ENCODE measurements at places on chromosomes 5 and 9.

DNA sequence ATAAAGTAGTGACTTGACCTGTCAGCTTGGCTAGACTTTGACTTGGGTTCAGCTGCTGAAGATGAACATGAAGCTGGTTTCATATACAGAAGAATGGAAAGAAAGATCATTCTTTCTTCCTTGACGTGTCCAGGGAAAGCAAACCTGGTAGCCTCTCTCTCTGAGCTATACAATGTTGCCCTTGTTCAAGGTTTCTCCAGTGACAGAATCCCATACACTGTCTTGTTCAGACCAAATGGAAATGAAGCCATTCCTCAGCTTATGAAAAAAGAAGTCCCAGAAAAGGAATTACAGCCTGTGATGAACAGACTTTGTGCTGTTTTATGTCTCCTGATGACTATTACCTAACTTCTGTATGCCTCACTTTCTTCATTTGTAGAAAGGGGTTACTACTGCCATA is 349.8 kb upstream of the KLF4 start:
- DNase-seq = no peak

- DNase-seq = no peak
Measured at GRCh38 chr9:121634329-121635261, 16.8 kb upstream of the DAB2IP start.

DNA sequence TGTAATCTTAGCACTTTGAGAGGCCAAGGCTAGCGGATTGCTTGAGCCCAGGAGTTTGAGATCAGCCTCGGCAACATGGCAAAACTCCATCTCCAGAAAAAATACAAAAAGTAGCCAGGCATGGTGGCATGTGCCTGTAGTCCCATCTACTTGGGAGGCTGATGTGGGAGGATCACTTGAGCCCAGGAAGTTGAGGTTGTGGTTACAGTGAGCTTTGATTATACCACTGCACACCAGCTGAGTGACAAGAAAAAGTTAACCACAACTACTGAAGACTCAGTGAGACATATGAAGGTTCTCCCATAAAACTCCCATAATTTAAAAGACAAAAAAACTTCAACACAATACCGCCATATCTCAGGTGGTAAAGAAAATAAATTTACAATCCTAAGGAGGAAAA is 98.0 kb downstream of the NR6A1 start:
- DNase-seq = no peak

DNA sequence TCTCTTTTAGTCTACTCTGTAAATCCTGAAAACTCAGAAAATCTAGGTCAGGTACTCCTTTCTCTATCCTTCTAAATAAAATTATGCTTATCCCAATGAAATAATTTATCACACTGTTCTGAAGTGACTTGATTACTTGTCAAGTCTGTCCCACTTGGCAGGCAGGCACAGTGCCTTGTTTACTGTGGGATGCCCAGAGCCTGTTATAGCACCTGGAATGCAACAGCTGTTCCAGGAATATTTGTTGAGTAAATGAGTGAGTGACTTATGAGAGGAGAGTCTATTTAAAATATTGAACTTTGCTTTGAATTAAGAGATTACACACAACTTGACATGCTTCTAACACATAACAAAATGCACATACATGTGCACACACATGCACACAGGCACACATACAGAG is 130.0 kb downstream of the MPDZ start:
- no peak for DNase-seq

DNA sequence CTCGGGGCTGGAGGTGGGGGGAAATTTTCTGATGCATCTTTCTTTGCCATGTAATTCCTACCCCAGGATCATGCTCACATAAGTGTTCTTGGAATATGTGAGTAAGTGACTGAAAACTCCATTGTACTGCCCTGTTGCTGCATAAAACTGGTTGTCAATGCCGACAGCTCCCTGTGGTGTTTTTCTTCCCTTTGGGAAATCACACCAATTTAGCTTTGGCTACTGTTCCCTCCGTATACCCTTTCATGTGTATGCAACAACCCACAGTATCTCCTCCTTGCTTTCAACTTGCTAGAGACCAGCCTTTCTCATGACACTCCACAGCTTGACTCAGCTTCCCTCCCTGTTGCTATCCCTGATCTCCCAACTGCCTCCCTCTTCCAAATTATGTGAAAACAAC is 240.6 kb downstream of the TRIM32 start:
- no peak for DNase-seq

DNA sequence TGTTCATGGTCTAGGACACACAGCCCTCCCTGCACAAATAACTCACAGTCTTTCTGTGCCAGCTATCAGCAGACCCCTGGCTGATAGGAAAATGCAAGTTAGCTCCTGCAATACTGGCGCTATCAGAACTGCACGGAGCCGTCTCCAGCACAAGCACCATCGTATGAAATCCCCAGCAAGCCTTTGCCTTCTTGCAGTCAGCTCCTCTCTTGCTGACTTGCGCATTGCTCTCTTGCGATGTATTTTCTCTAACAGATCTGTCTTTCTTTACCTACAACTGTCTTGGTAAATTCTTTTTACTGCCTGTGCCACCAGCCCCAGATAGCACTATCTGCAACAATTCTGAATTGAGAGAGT is 25.1 kb upstream of the UGCG start:
- DNase-seq = no peak

- no peak for DNase-seq
Measured at GRCh38 chr9:99235926-99236634, 14.0 kb downstream of the SEC61B start.

- DNase-seq = no peak
Measured at GRCh38 chr9:130970855-130971254, 31.8 kb upstream of the FIBCD1 start.

DNA sequence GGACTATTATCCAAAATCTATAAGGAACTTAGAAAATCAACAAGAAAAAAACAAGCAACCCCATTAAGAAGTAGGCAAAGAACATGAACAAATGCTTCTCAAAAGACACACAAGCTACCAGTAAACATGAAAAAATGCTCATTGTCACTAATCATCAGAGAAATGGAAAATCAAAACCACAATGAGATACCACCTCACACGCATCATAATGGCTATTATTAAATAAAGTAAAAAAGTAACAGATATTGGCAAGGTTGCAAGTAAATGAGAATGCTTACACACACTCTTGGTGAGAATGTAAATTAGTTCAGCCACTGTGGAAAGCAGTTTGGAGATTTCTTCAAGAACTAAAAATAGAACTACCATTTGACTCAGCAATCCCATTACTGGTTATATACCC is 167.0 kb upstream of the DMRTA1 start:
- DNase-seq = no peak

DNA sequence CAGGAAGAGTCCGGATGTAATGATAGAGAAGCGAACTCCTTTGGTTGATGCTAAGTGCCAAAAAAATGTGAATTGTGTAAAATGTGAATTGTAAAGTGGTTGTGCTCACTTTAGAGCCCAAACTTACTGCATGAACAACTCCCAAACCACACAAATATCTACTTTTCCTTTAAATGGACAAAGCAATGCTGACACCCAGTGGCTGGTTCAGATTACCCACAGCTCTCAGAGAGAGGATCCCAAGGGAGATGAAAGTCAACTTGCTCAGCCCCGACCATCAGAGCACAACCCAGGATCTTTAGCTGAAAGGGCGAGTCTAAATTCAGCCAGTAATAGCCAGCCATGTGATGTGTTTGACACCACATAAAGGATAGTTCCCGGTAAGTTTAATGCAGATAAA is 133.7 kb downstream of the NMUR2 start:
- no peak for DNase-seq

DNA sequence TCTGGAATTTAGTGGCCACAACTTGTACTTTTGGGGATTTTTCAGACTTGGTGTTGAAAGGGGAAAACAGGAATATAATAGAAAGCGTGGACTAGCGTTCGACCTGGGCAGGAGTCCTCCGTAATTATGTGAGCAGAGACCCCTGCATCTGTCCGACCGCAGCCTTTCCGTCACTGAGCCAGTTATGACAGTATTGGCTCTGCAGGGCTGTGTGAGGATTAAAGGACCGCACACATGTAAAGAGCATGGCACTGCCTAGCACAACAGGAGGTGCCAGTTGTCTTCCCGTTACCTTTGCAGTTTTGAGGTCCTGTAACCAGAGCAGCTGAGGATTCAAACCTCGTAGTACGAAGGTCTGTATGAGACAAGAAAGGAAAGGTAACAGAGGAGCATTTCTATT is 1.2 kb downstream of the B4GALT7 start:
- no peak for DNase-seq

- DNase-seq = no peak
Measured at GRCh38 chr5:78622302-78622971, 26.1 kb downstream of the LHFPL2 start.

GRCh38 chr9:137784046-137784445 is 93.5 kb upstream of the CACNA1B start:
- DNase-seq = no peak

- no peak for DNase-seq
Measured at GRCh38 chr5:153746440-153746839, 256.0 kb downstream of the GRIA1 start.

DNA sequence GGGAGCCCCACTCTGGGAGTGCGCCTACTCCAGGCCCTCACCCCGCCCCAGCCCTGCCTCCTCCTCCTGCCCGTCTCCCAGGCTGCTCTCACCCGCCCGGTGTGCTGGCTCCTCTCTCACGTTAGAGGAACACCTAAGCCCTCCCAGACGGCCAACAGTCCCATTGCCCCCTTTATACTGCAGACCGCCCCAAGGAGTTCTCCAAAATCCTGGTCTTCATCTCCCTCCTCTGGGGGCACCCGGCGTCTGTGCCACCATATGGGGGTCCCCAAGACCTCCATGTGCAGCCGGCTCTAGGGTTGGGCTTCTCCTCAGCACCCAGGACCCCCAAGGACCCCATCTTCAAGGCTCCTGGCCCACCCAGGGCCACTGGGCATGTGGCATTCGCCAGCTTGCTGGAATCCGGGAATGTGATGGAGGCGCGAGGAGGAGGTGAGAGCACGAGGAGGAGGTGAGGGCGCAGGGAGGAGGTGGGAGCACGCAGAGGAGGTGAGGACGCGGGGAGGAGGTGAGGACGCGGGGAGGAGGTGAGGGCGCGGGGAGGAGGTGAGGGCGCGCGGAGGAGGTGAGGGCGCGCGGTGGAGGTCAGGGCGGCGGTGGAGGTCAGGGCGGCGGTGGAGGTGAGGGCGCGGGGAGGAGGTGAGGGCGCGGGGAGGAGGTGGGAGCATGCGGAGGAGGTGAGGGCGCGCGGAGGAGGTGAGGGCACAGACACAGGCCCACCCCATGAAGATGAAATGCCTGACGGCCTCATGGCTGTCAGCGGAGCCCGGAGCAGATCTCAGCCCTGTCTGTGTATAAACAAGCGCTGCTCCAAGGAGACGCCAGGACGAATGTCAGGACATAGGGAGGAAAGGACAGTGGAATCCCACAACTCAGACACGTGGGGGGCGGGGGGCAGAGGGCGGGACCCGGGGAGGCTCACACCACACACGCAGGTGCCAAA is 41.2 kb downstream of the EXD3 start:
- DNase-seq = no peak

- peak; percentile 81 for DNase-seq
Measured at GRCh38 chr5:74040065-74040551, 414.1 kb downstream of the ARHGEF28 start.

GRCh38 chr5:93891491-93892480 is 150.4 kb upstream of the POU5F2 start:
- DNase-seq = no peak

GRCh38 chr5:178324481-178325310 is 92.1 kb upstream of the PHYKPL start:
- no peak for DNase-seq

DNA sequence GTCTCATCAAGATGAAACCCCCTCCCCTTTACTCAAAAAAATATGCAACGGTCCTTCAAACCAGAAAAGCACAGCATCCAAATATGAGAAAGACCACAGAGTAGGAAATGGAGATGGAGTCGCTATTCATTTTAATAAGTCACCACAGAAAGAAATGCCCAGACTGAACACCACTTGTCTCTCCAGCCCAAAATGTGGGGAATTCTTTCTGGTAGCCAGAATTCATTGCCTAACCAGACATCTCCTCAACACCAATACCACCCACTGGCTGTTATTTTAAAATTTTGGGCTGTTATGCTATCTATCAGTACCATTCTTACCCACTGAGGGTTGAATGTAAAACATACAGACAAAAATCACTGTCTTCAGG is 100.1 kb downstream of the SUSD1 start:
- peak; percentile 71 for DNase-seq

GRCh38 chr9:26361010-26361409 is 531.6 kb downstream of the CAAP1 start:
- DNase-seq = no peak

GRCh38 chr5:32572778-32573480 is 12.4 kb upstream of the SUB1 start:
- DNase-seq = no peak

DNA sequence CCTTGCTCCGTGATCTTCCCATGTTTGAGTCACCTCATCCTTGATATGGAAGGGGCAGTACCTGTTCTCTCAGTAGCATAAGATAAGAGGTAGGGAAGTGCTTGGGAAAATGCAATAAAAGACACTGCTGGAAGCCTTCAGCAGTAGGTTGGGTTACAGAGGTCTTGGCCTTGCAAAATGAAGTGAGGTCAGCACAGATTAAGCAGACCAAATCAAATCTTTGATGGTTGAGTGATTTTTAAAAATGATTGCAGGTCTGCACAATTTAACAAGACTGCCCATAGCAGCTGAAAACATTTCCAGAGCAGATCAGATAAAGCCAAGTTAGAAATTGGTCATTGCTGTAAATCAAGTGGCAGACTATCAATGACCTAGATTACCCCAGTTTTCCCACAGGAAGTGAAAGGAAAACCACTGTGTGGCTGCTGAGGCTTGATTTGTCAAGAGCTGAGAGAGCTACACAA is 32.9 kb downstream of the PALM2AKAP2 start:
- DNase-seq = no peak

DNA sequence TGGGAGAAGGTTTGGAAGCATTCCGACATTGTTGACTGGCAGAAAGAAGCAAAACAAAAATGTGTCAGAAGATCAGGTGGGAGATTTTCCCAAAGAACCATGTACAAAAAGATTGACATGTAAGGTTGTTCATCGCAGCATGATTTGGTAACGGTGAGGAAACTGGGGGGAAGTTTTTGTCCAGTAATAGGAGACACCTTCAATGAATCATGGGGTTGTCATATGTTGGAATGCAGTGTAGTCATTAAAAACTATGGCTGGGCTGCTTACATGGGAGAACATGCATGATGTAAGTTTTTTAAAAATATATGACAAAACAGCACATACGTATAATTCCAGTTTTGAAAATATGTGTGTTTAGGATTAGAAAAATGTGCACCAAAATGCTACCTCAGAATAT is 50.5 kb downstream of the HSD17B3 start:
- DNase-seq = no peak

GRCh38 chr5:158701406-158702177 is 398.1 kb downstream of the EBF1 start:
- DNase-seq = peak; percentile 94

GRCh38 chr9:35757226-35757891 is 3.3 kb upstream of the MSMP start:
- DNase-seq = no peak
